NB4 (cell line): ENCODE measurements at places on chromosomes 7 and 10.

DNA sequence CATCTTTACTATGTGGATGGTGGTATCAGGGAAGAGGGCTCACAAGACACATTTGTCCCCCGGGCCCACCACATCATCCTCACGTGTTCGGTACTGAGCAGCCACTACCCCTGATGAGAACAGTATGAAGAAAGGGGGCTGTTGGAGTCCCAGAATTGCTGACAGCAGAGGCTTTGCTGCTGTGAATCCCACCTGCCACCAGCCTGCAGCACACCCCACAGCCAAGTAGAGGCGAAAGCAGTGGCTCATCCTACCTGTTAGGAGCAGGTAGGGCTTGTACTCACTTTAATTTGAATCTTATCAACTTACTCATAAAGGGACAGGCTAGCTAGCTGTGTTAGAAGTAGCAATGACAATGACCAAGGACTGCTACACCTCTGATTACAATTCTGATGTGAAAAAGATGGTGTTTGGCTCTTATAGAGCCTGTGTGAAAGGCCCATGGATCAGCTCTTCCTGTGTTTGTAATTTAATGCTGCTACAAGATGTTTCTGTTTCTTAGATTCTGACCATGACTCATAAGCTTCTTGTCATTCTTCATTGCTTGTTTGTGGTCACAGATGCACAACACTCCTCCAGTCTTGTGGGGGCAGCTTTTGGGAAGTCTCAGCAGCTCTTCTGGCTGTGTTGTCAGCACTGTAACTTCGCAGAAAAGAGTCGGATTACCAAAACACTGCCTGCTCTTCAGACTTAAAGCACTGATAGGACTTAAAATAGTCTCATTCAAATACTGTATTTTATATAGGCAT is 9.1 kb upstream of the CSGALNACT2 start:
- peak; percentile 94 for DNase-seq

GRCh38 chr7:128456255-128456725 is 612 bp downstream of the HILPDA start:
- DNase-seq = peak; percentile 48

GRCh38 chr7:21480693-21481403 is 53.0 kb downstream of the SP4 start:
- no peak for DNase-seq

GRCh38 chr10:29987471-29987870 is 71.9 kb downstream of the JCAD start:
- DNase-seq = no peak

DNA sequence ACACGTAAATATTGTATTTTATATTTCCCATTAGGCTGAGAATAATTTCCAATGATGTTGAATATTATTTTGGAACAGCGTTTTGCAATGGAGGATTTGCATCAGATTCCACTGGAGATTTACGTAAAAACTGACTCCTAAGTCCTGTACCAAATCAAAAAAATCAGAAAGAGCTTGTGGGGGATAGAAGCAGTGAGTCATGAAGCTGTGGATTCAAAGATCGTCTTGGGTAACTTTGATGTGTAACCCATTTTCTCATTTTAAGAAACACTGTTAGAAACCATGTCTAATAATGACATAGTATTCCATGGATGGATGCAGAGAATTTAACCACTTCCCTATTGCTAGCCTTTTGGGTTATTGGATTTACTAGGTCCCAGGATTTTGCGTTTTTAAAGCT is 158.6 kb downstream of the INHBA start:
- DNase-seq = no peak

DNA sequence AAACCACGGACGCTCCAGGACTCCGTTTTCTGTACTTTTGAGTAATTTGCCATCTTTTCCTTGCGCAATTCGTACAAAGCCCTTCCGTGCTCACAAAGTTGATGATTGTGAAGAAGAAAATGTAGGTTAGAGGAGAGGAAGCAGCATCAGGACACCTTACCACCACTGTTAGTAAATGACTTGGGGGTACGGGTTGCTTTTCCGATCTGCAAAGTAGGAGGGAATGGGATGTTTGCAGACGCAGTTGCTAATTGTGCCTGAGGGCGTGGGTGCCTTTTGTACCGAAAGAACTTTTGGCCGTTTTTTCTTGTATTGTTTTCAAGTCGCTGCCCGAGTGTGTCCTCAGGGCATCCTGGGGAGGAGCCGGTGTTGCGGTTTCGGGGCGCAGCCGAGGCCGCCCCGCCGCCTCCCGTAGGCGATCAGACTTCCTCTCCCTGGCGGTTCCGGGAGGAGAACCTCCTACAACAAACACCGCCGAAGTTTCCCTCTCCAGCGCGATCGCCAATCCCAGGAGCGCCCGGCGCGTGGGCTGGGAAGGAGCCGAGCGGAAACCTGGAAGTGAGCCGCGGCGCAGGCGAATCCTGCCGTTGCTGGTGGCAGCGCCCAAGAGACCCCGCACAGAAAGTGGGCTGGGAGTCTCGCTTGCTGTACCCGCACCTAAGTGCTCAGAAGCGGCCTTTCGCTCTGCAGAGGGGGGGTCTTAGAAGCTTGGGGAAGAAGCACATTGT is 1.0 kb downstream of the PRR15 start:
- peak; percentile 93 for DNase-seq

- no peak for DNase-seq
Measured at GRCh38 chr10:689121-689451, 382 bp downstream of the DIP2C start.

- DNase-seq = no peak
Measured at GRCh38 chr10:5776881-5777197, 36.4 kb downstream of the GDI2 start.

DNA sequence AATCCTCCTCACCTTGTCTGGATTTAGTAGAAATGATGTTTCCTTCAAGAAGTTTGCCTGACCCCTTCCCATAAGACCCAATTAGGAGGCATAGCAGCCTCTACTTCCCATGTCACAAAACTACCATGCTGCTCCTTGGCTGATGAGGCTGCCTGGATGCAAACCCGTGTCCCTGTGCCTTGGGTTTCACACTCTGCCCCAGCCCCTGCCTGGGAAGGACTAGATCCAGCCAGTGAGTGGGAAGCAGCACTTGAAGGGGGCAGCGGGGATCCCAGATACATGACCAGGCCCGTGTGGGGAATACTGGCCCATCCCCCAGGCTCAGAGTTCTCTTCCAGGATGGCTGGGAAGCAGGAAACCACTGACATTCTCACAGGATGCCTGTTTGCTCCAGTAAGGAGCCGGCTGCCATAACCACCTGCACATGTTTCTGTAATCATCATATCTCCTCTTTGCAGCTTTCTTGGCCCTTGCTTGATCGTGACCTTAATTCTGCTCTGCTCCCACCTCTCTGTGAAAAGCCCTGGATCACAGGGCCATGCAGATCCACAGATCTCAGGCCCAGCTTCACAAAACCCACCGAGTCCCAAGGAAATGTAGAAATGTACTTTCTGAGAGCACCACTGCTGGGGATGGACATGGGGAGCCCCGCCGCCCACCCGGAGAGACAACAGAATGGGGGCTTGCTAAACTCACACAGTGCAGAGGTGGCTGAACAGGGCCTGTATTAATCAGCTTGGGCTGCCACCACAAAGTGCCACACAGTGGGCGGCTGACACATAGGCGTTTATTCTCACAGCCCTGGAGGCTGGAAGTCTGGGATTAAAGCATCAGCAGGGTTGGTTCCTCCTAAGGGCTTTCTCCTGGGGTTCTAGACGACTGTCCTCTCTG is 287.8 kb upstream of the IGFBP3 start:
- no peak for DNase-seq

DNA sequence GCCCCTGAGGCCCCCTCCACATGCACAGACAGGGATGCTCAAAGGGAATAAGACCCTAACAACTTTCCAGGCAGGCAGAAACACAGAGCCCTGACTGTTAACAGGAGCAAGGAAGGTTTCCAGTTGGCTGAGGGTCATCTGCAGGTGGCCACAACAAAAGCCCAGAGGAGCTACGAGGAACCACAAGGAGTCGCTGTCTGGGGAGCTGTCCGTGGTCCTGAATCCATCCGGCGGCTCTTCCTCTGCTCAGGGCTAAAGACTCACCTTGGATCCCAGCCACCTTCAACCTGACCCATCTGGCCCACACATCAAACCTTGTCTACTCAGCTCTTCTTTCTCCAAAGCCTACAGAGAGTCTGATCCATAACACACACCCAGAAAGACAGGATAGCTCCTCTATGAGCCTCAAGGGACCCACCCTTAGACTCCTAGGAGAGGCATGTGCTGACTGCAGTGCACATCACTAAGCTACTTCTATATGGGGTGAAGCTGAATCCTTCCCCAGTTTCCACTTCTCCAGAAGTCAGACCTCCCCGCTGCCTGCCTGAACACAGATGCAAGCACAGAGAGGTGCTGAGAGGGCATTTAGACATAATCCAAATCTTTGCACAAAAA is 104.0 kb downstream of the SLIT1 start:
- peak; percentile 74 for DNase-seq

- DNase-seq = no peak
Measured at GRCh38 chr10:75655791-75656451, 224.5 kb downstream of the LRMDA start.

- DNase-seq = no peak
Measured at GRCh38 chr10:43842496-43842895, 193.8 kb upstream of the ZNF32 start.

- DNase-seq = no peak
Measured at GRCh38 chr7:105450177-105450861, 61.6 kb upstream of the SRPK2 start.

DNA sequence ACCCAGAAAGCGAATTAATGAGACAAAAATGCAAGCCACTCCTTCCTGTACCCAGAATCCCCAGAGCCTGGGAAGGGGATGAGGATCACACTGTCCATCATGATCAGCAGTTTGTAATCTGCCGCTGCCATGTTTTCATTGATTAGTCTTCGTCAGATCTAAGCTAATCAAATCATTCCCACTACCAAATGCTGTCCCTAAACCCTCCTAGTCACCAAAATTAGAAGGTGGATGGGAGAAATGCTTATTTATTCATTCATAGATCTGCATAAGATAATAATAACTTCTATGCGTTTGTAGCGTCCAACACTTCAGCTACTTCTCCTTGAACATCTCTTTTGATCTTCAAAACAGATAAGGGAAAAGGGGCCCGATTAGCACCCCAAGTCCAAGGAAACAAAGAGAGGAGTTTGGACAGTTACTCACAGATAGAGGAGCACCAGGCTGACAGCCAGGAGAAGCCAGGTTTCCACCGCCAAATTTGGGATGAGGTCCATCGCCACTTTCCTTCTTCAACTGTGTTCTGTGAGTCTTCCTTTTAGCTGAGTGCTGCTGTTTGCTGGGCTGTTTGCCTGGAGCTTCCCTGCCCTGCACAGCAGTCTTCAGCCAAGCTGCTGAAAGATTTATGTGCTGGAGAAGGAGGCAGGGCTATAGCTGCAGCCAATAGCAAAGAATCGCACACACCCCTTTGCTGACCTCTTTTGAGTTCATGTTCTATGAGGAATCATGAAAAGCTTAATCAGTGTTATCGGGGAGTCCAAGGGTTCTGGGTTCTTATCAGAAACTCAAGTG is at the start of gene CYP3A5:
CYP3A5 (minus strand) TSS at position 597 of the 792 bp plus-strand sequence; CDS start at position 497, 100 bp downstream.
- DNase-seq = peak; percentile 18

DNA sequence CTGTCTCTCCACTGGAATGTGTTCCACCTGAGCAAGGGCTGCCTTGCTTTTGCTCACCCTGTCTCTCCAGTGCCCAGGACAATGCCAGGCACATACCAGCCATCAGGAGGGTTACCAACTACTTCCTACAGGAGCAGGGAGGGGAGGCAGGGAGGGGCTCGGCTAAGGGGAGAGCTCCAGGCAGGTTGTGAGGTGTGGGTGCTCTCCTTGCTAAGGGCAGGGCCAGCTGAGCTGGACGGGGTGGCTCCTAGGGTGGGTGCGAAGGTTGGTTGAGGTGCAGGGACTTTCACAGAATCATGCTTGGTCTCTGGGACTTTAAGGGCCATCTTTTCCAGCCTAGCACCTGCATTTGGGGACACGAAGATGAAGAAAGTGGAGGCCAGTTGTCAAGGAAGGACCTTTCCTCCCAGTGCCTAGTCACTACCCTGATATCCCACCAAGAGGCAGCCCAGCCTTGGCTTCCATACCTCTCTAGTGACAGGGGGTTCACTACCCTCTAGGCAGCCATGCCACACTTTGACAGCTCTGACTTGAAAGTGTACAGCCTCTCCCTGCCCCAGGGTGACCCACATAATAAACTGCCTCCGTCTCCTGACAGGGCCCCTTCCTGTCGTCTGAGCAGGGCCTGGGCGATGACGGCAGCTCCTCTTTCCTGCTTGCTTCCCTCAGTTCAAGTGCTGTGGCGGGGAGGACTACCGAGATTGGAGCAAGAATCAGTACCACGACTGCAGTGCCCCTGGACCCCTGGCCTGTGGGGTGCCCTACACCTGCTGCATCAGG is 46.5 kb downstream of the TSPAN15 start:
- DNase-seq = no peak

- no peak for DNase-seq
Measured at GRCh38 chr10:114576132-114576487, 82.0 kb downstream of the ABLIM1 start.

DNA sequence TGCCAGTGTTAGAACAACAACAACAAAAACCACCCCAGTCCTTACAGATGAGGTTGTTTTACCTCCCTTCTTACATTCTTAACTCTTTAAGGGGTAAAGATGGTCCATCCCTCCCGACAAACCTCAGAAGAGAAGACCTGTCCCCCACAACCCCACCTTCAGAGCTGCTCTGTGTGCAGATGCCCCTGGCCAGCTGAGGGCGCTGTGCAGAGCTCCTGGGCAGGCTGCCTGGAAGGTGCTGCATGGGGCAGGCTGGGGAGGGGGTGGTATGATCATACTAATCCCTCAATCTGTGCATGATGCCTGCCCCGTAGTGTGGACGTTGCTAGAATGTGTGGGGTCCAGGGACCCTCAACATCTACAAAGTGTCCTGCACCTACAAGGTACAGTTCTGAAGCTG is 387.1 kb downstream of the INHBA start:
- DNase-seq = peak; percentile 19

DNA sequence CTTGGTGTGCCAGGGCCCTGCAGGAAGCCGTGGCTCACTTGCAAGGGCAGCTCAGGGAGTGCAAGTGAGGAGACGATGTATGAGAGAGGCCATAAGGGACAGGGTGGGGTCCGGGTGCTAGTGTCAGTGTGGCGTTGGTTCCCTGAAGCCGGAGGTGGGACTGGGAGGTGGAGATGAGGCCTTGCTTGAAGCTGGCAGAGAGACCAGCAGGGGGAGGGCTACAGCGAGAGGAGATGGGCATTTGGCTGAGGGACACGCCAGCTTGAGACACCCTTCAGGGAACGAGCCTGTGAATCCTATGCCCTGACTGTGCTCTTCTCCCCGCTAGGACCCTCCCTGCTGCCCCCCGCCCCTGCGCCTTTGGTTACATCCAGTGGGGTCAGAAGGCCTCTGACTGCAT is 529.1 kb downstream of the TCERG1L start:
- DNase-seq = peak; percentile 19

- no peak for DNase-seq
Measured at GRCh38 chr7:135481598-135481979, 28.3 kb downstream of the CNOT4 start.

GRCh38 chr7:122883049-122883680 is 3.1 kb downstream of the CADPS2 start:
- no peak for DNase-seq

DNA sequence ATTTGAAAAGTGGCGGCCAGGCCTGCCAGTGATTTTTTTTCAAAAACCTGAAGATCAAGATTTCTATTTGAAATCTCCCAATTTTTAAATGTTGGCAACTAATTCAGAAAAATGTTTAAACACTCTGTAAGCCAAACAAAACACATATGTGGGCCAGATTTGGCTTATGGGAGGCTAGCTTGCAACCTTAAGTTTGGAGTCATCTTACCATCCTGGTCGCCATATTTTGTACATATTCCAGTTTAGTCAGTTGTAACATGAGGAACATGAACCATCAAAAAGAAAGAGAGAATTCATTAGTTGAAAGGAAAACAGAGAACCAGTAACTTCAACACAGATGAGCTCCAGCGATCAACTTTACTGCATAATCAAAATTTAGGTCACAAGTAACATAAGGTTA is 115.4 kb downstream of the TMEM26 start:
- DNase-seq = no peak

GRCh38 chr10:120557311-120557710 is 100.3 kb downstream of the PLPP4 start:
- DNase-seq = no peak
